ENCODE measurements at places on chromosomes 3 and 15.
A peak's percentile ranks its signal among the peaks of the same experiment; 100 is the strongest.

GRCh38 chr15:91291673-91292072, 191.6 kb downstream of the SV2B start:
- DNase-seq: no peak

DNA sequence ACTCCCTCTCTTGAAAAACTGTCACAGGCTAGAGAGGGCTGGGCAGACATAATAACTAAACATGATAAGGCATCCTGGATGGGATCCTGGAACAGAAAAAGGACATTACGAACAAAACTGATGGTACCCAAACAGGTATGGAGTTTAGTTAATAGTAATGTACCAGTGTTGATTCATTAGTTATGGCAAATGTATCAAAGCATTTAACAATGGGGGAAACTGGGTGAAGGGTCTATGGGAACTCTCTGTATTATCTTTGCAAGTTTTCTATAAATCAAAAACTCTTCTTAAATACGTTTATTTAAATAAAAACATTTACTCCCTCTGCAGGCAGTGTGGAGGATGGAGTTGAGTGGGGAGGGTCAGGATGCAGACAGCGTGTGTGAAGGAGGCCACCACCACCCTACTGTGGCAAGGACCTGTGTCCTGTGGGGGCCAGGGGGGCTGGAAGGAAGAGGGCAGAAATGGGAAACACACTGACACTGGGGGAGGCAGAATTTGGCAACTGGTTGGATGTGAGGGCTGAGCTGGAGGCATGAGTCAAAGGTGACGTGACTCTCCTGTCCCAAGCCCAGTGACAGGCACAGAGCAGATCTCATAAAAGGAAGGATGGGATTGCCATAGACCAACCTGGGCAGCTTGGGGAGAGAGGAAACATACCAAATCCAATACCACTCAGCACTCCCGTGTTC, 59.6 kb upstream of the ITGA11 start:
- DNase-seq: no peak

DNA sequence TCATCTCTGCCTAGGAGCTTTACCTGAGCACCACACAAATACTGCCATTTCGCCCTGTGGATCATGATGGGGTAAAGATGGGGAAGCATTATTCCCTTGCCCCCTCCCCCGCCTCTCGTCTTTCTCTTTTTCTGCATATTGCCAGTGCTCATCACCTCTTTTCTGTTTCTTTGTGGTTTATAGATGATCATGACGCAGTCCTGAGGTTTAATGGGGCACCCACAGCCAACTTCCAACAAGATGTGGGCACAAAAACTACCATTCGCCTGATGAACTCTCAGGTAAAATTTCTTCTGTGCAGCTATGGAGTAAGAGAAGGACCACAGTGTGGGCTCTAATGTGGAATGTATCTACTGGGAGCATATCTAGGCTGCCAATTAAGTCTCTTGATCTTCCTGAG, 88.2 kb downstream of the RPL39L start:
- DNase-seq: no peak

DNA sequence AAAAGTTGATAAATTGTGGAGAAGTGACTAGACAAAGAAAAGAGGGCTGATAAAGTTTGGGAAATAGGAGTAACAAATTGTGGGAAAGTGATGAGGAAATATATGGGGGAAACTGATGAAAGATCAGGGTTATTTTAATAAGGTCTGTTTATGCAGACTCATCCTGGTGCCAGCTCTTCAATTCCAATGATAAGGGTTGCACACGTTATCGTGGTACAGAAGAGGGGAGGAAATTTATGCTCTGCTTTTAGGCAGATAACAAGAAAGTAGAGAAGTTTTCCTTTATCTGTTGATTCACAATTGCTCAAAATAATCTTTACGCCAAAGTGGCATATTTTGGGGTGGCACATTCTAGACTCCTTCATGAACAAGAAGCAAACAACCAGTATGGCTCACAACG, 32.1 kb upstream of the LIPC start:
- no peak for DNase-seq

- DNase-seq: no peak
These were observed 52.2 kb upstream of the STXBP5L start for GRCh38 chr3:120855665-120856437.

DNA sequence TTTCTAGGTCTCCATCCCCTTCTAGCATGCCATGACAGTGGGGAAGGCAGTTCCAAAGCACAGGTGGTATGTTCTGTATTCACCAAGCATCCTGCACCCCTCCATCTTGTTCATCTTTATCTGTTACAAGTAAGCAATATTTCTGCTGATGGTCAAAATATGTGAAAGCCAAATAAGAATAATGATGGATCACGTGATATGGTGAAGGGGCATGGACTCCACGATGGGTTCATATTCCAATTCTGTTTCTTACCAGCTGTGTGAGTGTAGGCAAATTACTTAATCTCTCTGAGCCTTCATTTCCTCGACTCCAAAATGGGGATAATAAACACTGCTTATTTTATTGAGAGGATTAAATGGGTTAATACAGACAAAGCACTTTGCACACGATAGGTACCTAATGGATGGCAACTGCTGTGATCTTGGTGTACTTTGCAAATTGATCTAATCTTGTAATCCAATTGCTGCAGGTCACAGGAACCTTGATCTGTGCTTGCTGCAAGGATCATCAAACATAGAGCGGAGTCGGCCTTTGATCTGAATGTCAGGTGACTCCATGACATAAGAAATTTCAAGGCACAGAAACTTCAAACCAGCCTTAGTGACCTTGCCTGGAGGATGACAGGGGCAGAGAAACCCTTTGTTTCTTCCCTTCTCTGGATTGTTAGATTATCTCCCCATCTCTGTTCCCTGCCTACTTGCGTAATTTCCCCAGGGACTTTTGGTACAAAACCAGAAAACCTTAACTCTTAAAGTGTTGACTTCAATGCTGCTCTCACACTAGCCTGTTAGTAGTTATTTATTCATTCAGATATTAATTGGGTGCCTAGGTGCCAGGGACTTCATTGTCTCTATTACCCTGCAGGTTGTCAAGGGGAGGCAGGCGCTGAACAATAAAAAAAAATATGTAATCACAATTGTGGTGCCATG, 25.8 kb downstream of the SIAH2 start:
- DNase-seq: no peak

DNA sequence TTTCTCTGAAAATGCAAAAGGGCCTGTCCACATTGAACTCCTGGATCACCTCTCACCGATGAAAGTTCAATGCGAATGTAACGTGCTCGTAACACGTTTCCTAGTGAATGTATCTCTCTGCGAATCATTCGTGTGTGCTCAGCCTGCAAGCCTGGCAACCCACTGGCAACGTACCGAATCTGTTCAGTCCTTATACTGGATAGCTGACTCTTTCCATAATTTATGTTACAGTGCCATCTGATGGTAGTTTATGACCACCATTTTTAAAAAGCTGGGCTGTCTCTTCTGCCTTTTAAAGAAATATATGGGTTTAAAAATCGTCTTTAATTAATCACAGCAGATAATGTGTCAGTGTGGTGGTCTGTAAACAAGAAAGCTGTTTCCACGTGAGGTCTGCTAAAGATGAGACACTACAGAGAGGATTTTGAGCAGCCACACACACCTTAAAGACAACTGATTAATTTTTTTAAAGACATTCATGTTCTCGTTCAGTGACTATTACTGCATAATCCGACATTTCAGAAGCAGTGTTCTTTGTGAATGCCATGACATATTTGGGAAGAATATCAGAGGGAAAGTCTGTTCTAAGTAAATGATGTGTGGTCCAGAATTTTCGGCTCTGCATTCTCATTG, 69.4 kb upstream of the FOXP1 start:
- peak; percentile 8 for DNase-seq
